Effector memory CD4-positive, alpha-beta T cell (primary cell): ENCODE measurements at places on chromosomes 1 and 21.

- DNase-seq = no peak
Measured at GRCh38 chr1:890661-891060, 33.1 kb upstream of the SAMD11 start.

DNA sequence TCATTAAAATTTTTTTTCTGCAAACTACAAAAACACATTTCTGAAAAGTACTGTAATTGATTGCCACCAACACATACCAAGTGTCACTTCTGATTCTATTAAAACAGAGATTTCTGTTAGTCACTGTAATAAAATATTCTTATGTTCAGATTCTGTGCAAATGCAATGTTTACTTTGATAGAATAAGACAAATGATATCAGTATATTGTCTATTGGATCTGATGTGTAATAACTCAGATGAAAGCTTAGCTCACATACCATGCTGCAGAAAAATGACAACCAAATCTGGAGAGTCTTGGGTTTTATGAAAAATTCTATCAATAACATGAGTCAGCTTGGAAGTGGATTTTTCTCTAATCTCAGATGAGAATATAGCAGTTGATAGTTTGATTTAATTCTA, 963.8 kb upstream of the B3GALT2 start:
- DNase-seq = no peak

DNA sequence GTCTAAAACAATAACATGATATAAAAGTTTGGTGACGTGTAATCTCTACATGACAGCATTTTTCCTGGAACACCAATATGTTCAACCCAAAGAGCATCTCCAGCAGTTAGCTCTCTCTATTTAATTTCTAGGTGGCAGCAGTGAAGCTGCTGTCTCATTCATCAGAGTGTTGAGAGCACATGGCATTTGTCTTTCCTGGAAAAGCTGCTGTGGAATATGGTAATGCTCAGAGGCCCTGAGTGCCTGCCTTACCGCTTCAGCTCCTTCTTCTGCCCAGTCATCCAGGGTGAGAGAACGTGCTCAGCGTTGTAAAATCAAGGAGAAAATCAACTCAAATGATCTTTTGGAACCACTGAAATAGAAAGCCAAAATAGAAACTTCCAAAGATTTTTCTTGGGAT, 640.7 kb downstream of the ADGRL2 start:
- no peak for DNase-seq

DNA sequence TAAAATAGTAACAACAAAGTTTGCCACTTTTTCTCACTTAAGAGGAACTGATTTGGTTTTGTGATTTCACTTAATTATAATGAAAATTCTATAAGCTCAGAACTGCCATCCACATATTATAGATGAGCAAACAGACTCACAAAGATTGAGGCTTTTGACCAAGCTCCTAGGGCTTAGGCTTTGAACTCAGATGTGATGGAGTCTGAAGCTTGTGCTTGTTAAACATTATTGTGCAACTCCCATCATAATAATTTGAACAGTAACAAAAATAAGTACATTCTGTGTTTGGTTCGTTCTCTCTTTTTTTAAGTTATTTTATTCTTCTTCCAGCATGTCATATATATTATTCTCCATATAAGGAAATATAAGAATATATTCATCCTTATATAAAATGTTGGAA, 403.4 kb downstream of the PTPRC start:
- DNase-seq = no peak

DNA sequence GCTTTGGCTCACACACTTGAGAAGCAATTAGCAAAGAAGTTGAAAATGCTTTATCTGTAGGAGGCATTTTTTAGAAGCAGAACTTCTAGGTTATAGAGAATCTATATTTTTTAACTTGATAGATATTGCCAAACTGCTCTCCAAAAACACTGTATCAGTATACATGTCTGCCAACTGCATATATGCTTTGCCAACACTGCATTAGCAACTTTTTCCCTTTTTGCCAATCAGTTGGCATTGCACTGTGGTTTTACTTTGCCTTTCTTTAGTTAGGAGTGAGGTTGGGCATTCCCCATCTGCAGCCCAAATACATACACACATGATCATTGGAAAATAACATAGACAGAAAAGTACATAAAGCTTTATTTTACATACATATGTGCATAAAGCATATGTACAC, 15.0 kb downstream of the PADI3 start:
- DNase-seq = no peak

- DNase-seq = no peak
Measured at GRCh38 chr1:153563483-153563901, 2.2 kb downstream of the S100A2 start.

GRCh38 chr1:30877205-30877912, 31.2 kb downstream of the SDC3 start:
- DNase-seq = no peak

- DNase-seq = no peak
Measured at GRCh38 chr1:92096317-92096716, 16.2 kb downstream of the BTBD8 start.

GRCh38 chr1:154975409-154976059, 1.1 kb downstream of the CKS1B start:
- DNase-seq = no peak

DNA sequence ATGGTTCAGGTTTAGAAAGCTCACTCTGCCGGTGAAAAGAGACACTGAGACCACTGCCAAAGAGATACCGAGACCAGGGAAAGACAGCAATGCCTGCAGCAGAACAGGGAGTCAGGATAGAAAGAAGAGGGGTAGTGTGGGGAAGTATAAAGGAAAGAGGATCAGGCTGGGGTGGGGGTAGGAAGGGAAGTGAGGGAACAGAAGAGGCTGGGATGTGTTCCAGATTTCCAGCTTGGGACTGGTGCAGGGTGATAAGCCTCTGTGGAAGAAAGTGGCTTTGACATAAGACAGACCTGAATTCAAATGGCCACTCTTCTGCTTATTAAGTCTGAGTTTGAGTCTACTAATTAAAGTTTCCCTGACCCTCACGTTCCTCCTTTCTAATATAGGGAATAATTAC, 105.9 kb downstream of the PIK3R3 start:
- no peak for DNase-seq
